ENCODE measurements at places on chromosomes 1 and 21. TPM values are rescaled to one million over a fixed set of nuclear protein-coding genes. Genes with fewer than 3 reads are reported as not detected.
A peak's percentile ranks its signal among the peaks of the same experiment; 100 is the strongest.

GRCh38 chr1:34906756-34907155 is 22.7 kb downstream of the DLGAP3 start:
- H3K27me3 ChIP-seq = peaks cover 3% of the 10 kb centered on the region
- no peaks in the 10 kb centered on the region for H3K4me1 ChIP-seq
- H3K36me3 ChIP-seq = no peaks in the 10 kb centered on the region
- no peak for DNase-seq
- H3K27ac ChIP-seq = no peak overlapping the region

DNA sequence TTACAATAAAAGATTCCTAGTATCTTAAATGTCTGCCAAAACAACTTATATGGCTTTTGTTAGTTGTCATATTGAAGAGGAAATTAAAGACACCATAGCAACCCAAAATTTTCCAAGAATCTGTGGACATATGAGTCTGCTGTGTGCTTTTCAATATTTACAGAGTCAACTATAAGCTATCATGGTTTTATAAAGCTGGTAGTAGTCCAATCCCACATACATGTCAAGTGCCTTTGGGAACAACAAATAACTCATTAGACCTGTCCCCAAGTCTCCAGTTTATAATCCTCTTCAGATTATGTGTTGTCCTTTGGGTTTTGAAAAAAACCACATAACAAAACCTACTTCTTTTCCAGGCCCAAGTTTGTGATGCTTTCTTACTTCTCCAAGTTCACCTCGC is 293.8 kb upstream of the USP25 start:
- no peak overlapping the region for H3K4me3 ChIP-seq
- H3K36me3 ChIP-seq = no peaks in the 10 kb centered on the region
- no peaks in the 10 kb centered on the region for H3K4me1 ChIP-seq
- no peak overlapping the region for H3K27ac ChIP-seq
- no peak for DNase-seq

DNA sequence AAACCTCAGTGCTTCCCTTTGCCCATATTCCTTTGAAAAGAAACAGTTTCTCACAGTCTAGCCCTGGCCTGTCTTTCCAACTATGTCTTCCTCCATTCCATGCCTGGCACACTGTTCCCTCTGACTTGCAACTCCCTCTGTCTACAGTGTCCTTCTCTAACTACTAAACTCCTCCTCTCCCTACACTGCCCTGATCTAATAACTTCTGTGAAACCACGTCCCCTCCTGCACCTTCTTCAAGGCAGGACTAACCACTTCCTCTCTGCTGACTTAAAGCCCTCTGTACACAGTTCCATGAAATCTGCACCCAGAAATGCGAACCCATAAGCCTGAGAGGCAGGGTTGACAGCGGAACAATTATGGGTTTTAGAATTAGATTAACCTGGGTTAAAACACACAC is 62.2 kb upstream of the ATP1B1 start:
- H3K4me3 ChIP-seq = peak overlapping the region; percentile 21
- H3K27me3 ChIP-seq = no peaks in the 10 kb centered on the region
- peaks cover 32% of the 10 kb centered on the region for H3K36me3 ChIP-seq
- H3K27ac ChIP-seq = peak overlapping the region; percentile 87
- DNase-seq = peak; percentile 78

DNA sequence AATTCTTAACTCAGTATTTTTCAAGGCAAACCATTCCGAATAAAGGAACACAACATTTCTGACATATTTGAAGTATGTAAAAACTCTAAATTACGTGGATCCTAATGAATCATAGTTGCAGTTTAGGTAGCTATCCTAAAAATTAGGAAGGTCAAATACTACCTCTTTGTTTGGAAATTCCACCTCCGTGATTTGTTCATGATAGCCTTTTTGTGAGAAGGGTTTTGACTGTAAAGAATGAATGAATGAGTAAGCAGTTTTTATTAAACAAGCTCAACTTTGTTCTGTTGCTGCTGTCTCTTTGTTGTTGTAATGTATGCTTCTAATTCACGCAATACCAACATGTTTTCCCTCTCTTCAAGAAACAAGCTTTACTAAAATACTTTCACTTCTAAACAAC is 840.4 kb downstream of the USP25 start:
- no peaks in the 10 kb centered on the region for H3K27me3 ChIP-seq
- H3K27ac ChIP-seq = no peak overlapping the region
- H3K4me1 ChIP-seq = no peaks in the 10 kb centered on the region
- no peaks in the 10 kb centered on the region for H3K36me3 ChIP-seq

DNA sequence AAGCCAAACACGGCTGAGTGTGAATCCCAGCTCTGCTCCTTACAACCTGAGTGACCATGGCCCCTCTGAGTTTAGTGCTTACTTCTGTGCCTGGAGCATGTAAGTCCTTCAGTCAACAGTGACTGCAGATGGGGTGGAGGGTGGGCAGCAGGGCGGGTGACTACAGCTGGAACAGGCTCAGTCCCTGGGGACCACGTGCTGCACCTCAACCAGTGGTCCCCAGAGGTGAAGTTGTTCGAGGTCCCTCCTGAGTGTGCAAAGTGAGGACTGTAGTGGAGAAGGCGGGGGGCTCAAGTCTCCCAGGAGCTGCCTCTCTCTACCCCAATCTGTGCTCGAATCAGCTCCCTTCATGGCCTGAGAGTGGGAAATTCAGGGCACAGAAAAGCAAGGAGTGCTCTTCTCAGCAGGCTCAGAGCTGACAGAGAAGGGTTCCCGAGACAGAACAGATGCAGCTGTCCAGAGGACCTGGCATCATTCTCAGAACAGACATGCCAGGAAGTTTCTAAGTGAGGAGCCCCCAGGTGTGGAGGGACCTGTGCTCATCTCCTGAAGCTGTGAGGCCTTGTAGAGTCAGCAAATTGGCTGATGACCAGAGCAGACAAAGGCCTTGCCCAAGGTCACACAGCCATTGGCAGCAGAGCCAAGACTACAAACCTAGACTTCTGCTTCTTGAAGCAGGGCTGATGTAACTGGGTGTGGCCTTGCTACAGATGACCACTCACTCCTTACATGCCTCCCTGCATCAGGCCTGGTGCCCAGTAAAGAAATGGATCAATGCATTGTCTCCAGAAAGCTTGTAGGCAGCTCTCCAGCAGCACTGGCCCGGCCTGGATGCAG is 61.7 kb upstream of the EDN2 start:
- no peak overlapping the region for H3K4me3 ChIP-seq
- H3K27ac ChIP-seq = no peak overlapping the region
- no peaks in the 10 kb centered on the region for H3K27me3 ChIP-seq
- peaks cover 6% of the 10 kb centered on the region for H3K36me3 ChIP-seq

DNA sequence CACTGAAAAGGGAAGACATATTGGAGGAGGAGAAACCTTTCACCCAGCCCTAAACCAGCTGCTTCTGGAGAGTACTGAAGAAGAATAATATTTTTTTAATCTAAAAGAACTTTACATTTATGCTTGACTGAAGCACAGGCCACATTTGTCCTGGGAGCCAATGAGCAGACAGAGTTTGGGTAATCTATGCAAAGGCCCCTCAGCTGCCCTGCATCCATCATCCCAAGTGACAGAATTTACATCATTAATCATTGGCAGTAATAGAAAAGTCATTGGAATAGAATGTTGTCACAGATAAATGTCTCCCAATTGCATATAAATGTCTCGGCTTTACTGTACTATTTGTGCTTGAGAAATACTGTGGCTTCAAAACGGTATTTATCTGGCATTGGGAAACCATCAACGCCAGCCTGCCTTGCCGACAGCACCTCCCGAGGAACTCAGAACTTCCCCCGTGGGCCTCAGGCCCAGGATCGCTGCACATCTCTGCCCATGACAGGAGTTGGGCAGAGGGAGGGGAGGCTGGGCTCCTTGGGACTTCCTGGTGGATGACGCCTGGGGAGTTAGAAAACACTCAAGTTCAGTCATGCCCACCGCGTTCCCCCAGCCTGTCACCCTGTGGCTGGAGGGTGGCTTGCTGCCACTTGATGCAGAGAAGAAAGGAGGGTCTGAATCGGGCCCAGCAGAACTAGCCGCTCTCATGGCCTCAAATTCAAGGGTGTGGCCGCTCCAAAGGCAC is 133.1 kb downstream of the CAMTA1 start:
- H3K4me3 ChIP-seq = no peak overlapping the region
- peaks cover 2% of the 10 kb centered on the region for H3K27me3 ChIP-seq
- H3K36me3 ChIP-seq = no peaks in the 10 kb centered on the region
- no peak for DNase-seq
- H3K27ac ChIP-seq = no peak overlapping the region

DNA sequence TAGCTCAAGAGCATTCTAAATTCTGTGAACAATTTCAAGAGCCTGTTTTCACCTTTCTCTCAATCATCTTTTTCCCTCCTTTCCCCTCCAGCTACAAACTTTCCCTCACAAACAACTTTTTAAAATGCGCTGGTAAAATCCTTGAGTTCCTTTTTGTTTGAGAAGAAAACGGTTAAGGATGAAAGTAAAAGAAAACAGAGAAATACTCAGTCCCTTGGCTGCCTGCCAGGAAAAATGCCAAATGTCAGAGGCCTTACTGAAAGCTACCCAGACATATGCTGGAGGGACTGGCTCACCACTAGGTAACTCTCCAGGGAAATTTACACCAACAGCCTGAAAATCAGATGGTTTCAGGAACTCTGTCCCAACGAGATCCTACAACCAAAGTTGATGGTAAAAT is 11.0 kb upstream of the SERBP1 start:
- no peak overlapping the region for H3K4me3 ChIP-seq
- no peak overlapping the region for H3K27ac ChIP-seq
- H3K27me3 ChIP-seq = no peaks in the 10 kb centered on the region
- no peak for DNase-seq

- no peak overlapping the region for H3K4me3 ChIP-seq
- H3K27me3 ChIP-seq = peaks cover 12% of the 10 kb centered on the region
- H3K27ac ChIP-seq = no peak overlapping the region
- DNase-seq = no peak
- H3K4me1 ChIP-seq = no peaks in the 10 kb centered on the region
- no peaks in the 10 kb centered on the region for H3K36me3 ChIP-seq
Observed at GRCh38 chr1:53187401-53187800, 9.2 kb upstream of the CPT2 start.

DNA sequence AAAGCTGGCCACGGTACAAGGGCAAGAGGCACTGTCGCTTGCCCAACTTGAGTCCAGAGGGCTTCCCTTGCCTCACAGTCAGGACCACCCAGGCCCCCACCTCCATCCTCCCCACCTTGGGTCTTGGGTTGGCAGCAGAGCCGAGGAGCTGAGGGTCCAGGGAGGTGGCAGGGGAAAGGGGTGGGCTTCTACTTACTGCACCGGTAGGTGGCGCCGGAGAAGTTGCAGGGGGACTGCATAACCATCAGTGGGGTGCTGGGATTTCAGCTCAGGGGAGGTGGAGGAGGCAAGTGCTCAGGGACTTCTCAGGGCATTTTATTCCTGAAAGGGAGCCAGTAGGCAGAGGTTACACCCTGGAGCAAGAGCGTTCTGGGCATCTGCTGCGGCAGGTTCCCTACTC is 44.0 kb downstream of the TRIM62 start:
- peak; percentile 61 for DNase-seq
- H3K4me1 ChIP-seq = peaks cover 22% of the 10 kb centered on the region
- H3K27ac ChIP-seq = no peak overlapping the region
- no peaks in the 10 kb centered on the region for H3K36me3 ChIP-seq
- H3K4me3 ChIP-seq = no peak overlapping the region

GRCh38 chr1:15180189-15180588 is 26.6 kb downstream of the TMEM51 start:
- no peak overlapping the region for H3K27ac ChIP-seq
- no peaks in the 10 kb centered on the region for H3K4me1 ChIP-seq
- DNase-seq = no peak
- peaks cover 22% of the 10 kb centered on the region for H3K27me3 ChIP-seq

DNA sequence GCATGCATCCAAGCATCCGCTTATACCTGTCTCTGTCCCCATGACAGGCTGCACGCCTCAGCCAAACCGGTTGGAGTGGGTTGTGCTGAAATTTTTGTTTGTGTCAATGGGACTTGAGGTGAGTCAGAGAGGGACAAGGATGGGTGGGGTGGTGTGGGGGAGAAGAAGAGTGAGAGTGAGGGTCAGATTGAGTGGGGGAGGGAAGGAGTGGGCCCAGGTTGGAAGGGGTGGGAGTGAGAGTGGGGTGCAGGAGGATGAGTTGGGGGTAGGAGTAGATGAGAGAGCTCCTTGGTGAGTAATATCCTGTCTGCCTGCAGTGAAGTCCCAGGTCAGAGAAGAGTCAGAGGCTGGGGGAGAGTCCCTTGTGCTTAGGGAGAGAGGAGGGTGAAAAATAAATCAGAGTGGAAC is 3.3 kb upstream of the NECTIN4 start:
- peaks cover 2% of the 10 kb centered on the region for H3K27me3 ChIP-seq
- H3K27ac ChIP-seq = peak overlapping the region; percentile 27
- peaks cover 2% of the 10 kb centered on the region for H3K36me3 ChIP-seq
- no peak for DNase-seq

DNA sequence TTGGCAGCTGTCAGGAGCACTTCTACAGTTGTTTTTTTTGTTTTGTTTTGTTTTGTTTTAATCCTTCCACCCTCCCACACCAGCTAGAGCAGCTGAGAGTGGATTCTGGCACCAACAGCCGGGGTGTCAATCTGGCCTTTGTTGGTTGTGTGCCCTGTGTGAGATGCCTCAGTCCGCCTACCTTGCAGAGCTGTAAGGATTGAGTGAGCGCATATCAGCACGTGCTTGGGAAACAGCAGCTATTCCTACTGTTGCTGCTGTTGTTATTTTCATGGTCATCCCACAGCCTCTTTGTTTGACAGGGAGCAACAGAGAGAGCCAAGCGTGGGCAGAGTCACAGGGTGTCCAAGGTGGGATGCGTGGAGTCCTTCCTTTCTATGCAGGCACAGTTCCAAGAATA is 50.4 kb downstream of the PGBD5 start:
- H3K36me3 ChIP-seq = no peaks in the 10 kb centered on the region
- H3K27me3 ChIP-seq = peaks cover 5% of the 10 kb centered on the region
- no peak for DNase-seq

DNA sequence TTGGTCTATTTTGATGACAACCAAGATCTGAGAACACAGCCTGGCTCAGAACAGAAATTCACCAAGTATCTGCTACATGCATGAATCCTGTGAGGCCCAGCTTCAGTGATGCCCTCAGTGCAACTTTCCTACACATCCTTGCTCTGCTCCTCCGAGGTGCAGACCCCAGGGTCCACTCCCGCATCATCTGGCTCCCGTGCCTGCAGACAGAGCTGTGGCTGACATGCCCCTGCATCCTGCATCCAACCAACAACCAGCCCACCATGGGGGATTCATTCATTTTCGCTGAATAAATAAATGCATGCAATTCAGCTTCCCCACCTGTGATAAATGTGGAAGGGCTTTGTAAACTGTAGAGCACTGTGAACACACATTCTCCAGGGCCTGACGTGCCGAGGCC is 112.3 kb downstream of the GLIS1 start:
- H3K36me3 ChIP-seq = no peaks in the 10 kb centered on the region
- H3K27ac ChIP-seq = no peak overlapping the region
- DNase-seq = no peak
- H3K4me3 ChIP-seq = no peak overlapping the region

- no peaks in the 10 kb centered on the region for H3K27me3 ChIP-seq
- no peak overlapping the region for H3K27ac ChIP-seq
- no peak overlapping the region for H3K4me3 ChIP-seq
- no peaks in the 10 kb centered on the region for H3K36me3 ChIP-seq
Observed at GRCh38 chr1:9302745-9303524, 10.2 kb downstream of the SPSB1 start.

- no peaks in the 10 kb centered on the region for H3K36me3 ChIP-seq
- peaks cover 83% of the 10 kb centered on the region for H3K4me1 ChIP-seq
- no peak for DNase-seq
- peak overlapping the region; percentile 23 for H3K27ac ChIP-seq
- no peaks in the 10 kb centered on the region for H3K27me3 ChIP-seq
Observed at GRCh38 chr21:15057285-15057684, 7.5 kb downstream of the NRIP1 start.

- H3K36me3 ChIP-seq = no peaks in the 10 kb centered on the region
- H3K27ac ChIP-seq = no peak overlapping the region
- DNase-seq = no peak
Observed at GRCh38 chr1:202694314-202694713, 15.9 kb downstream of the SYT2 start.

Gene HMGN1
- 380 TPM for total RNA-seq

Gene TMPRSS2
- not detected for total RNA-seq

Gene NCF2
- total RNA-seq = 9.2 TPM

Gene PRKAA2
- total RNA-seq = not detected

Measured in activated CD8-positive, alpha-beta T cell treated with anti-CD3 and anti-CD28 coated beads, Interleukin-2, amount 10 ng/mL, durations not matched to agents 7 days and 5 days (primary cell).